CD4-positive, alpha-beta T cell treated with Interferon gamma for 1 hour (primary cell): ENCODE measurements at places on chromosomes 12 and 14.

DNA sequence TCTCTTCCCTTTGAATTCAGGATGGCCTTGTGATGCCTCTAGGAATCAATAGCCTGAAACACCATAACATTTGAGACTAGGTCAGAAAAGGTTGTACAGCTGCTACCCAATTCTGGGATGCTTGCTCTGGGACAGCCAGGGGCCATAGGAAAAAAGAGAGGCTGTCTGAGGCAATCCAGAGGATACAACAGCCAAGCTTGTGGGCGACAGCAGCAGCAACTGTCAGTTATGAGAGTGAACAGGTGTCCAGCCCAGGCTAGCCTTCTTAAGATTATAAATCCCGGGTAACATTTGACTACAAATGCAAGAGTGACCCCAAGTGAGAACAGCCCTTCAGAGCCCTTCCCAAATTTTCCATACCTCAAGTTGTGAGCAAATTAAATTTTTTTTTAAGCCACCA is 11.1 kb downstream of the DCN start:
- DNase-seq: no peak

DNA sequence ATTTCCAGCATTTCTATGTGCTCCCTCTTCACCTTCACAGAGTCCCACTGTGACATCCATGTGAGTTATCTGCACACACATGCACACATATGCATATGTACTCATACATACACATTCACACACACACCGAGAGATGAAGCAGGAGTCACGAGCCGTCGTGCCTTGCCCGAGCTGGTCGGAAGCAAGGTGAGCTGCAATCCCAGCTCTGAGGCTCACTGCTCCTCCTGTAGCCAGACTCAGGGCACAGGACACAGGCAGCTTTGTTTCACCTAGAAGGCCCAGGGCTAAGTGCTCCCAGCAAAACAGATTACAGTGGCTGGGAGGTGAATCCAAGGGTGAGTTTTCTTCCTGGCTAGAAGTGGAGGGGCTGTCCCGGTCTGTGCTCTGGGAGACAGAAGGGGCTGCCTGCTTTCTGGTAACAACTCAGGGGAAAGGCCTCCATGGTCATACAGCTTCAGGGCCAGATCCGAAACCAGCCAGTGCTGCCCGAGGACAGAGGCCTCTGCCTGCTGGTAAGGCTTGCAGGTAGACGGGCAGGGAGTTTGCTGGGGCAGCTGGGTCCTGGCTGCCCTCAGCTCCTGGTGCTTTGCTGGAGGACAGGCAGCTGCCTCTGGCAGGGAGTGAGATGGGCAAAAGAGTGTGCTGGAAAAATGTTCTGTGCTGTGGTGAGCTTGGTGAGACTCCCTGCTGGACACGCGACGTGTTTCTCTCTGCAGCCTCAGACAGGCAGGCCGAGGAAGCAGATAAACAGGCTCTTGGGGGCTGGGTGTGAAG is 123.7 kb downstream of the CRACR2A start:
- no peak for DNase-seq

DNA sequence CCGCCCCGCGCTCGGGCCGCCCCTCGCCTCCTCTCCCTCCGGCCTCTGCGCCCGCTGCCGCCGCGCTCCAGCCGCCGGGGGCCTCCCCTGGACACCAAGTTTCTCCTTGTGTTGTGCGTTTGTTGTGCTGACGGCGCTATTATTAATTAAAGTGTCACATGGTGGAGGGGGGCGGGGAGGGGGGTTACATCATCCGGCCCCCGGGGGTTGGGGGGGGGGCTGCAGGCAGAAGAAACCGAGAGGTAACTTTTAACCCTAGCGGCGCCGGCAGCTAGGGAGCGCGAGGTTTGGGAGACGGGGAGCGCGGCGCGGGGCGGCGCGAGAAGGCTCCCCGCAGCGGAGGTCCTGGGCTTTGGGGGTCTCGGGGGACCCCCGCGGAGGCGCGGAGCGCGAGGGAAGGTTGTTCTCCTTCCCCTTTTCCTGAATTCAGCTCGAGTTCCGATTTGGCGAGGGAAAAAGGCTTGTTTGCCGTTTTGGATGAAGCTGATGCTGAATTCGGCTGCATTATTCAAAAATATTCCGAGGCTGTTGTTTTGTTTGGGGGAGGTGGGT is at the start of gene HRK:
HRK (minus strand) TSS at position 117 of the 552 bp plus-strand sequence. CDS start 134 bp downstream, outside the sequence.
- no peak for DNase-seq

DNA sequence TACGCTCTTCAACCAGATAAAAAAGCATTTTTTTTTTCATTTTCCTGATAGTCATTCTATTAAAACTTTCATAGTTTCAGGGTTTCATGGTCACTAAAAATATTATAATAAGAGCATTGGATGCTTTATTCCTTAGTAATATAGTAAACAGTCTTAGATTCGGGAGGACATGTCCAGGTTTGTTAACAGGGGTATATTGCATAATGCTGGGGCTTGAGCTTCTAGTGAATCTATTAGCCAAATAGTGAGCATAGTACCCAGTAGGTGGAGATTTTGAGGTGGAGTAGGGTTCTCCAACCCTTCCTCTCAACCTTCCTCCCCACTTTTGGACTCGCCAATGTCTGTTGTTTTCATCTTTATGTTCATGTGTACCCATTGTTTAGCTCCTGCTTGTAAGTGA is 277.4 kb upstream of the RGS6 start:
- no peak for DNase-seq

GRCh38 chr14:100538351-100539002 is 48.7 kb downstream of the BEGAIN start:
- peak; percentile 0 for DNase-seq

GRCh38 chr12:124359671-124360581 is 65.0 kb downstream of the RFLNA start:
- no peak for DNase-seq

GRCh38 chr14:53946404-53947093 is 10.1 kb downstream of the BMP4 start:
- no peak for DNase-seq
